Gastroesophageal sphincter (tissue), 4 donors: ENCODE measurements at places on chromosomes 3 and 15.

- ATAC-seq: no peak
These were observed 234.3 kb upstream of the ZPLD1 start for GRCh38 chr3:102200560-102200959.

DNA sequence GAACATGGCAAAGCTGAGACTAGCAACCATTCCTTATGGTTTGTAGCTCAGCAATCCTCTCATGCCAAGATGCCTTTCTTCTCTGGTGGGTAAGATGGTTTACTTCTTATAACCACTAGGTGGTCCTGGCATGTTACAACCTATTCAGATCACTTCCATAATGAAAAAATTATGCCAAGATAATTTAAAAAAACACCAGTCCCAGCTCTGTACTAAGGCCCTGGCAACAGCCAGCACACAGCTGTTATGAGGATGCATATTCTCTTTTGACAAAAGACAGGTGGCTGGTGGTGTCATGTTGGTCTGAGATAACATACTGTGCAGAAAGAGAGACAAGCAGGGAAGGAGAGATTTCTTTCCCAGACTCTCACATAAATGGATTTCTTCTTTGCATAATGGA is 65.7 kb upstream of the FRMD4B start:
- ATAC-seq: no peak

- no peak for ATAC-seq
These were observed 68.4 kb upstream of the LARS2 start for GRCh38 chr3:45319996-45320305.

DNA sequence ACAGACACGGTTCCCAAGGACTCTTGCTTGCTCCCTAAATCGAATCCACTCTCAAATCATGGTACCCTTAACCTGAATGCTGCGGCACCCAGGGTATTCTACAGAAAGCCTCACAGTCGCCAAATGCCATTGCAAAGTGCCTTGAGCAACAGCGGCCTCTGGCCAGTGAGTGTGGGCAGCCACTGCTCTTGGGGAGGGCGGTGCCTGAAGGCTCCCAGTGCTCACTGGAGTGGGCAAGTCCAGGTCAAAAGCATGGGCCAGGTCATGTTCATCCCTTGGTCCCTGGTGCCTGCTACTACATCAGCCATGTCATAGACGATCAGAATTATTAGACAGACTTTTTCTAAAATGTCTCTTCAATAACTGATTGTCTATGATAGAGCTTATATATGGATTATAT is 82.5 kb downstream of the ADAMTS17 start:
- ATAC-seq: no peak

GRCh38 chr3:42906848-42907183 is 874 bp downstream of the ZNF662 start:
- peak; percentile 26 for ATAC-seq

- no peak for ATAC-seq
These were observed 199.8 kb downstream of the GAP43 start for GRCh38 chr3:115823083-115823482.

DNA sequence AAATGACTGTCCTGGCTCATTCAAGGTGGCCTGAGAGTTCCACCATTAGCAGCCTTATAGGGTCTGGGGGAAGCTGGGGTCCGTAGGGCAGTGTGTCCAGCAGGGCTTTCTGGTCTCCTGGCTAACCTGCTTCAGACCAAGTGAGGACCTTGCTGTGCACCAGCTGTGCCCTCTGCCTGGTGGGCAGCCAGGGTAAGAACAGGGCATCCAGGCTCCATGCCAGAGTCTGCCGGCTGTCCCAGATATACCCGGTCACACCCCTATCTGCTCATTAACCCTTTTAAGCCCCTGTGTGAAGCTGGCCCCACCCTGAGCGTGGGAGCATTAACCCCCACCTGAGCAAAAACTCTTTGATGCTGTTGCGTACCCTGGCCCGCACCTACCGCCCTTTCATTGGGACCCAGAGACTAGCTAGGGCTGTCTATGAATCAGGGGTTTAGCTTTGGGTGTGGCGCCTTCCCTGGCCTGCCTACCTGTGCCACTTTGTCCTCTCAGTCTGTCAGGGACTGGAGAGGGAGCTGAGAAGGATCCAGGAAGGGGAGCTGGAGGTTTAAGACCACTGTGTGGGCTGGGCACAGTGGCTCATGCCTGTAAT is 17.6 kb downstream of the SEMA3F start:
- no peak for ATAC-seq

DNA sequence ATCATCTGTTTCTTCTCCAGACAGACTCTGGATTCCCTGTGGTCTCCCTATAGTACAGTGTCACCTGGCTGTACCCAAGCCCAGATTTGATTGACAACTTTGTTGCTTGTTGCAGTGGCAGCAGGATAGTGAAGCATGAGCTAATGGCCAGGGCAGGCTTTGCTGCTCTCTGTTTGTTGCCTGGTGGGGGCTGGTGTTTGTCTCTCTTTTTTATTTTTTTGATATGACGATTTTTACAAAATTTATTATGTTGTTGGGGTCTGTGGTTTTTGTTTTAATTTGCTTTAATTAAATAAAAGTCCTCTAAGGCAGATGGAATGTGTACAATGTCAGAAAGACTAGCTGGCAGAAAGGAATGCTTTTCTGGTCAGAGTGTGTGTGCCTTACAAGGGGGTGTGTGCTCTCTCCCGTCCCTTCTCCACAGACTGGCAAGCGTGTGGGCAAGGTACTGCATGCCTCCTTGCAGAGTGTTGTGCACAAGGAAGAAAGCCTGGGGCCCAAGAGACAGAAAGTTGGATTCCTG is 15.2 kb upstream of the CLEC3B start:
- ATAC-seq: peak; percentile 38

DNA sequence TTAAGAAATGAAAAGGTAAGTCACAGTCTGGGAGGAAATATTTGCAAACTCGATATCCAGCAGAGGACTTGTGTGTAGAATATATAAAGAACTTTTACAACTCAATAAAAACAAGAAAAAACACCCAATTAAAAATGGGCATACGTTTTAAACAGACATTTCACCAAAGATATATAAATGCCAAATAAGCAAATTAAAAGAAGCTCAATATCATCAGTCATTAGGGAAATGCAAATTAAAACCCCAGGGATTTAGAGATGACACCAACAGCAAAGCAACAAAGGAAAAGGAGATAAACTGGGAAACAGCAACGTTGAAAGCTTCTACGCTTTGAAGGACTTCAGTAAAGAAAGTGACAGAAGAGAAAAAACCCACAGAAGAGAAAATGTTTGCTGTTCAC is 132.3 kb downstream of the NUP210 start:
- ATAC-seq: no peak

- ATAC-seq: no peak
These were observed 9.3 kb downstream of the CCDC33 start for GRCh38 chr15:74245342-74245931.

- ATAC-seq: no peak
These were observed 64.0 kb downstream of the SHQ1 start for GRCh38 chr3:72784226-72784625.

- ATAC-seq: no peak
These were observed 637.9 kb downstream of the NLGN1 start for GRCh38 chr3:174035328-174035886.

DNA sequence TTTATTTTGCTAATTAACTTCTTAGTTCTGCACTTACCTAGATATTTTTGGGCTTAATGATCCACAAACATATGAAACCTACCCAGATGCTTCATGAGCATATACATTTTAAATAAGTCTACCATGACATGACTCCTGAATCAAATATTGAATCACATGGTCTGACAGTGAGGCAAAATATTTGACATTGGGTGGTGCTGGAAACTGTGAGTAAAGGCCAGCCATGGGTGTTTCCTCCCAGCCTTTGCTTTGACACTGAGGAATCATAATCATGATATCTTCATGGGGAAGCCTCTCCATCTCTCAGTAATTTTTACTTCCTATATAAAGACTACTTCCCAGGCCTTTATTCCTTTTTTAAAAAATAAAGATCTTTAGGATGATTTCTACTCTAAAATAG is 22.8 kb upstream of the SSR3 start:
- no peak for ATAC-seq

- no peak for ATAC-seq
These were observed 15.8 kb upstream of the FANCD2 start for GRCh38 chr3:10010421-10010877.

DNA sequence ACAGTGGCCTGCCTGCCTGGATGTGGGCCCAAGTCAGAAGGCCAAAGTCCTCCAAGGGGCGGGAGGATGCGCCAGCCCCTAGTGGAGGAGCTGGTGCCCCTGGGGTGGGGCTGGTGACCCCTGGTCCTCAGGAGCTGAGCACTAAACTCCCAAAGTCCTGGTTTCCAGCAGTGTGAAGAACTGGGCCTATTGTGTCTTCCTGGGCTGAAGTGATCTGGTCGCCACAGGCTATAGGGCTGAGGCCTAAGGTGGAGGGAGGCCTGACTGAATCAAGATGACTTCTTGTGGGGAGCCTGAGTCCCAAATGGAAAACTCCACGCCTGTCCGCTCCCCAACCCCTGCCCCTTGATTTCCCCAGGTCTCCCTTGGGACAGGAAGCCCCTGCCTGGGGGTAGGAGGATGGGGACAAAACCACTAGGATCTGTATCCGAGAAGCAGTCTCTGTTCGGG is 753 bp upstream of the FES start:
- ATAC-seq: no peak

DNA sequence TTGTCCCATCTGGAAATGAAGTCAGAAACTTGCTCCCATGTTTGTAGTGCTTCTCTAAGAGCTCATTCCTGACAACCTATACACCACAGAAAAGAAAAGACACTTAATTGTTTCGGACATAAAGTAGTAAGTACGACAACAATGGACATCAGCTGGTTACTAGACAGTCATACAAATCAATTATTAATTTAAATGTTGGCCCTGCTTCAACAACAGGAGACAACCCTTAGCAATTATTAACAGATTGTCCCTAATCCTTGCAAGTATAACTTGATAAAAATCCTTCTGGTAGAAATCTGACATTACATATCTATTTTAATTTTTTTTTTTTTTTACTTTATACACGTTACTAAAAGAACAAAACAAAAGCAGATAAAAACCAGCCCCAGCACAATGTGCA is 29.8 kb downstream of the ERICH6 start:
- no peak for ATAC-seq

GRCh38 chr15:67109141-67110034 is 44.0 kb downstream of the SMAD3 start:
- ATAC-seq: peak; percentile 8

GRCh38 chr3:31925271-31925630 is 55.8 kb downstream of the OSBPL10 start:
- no peak for ATAC-seq

GRCh38 chr15:40264321-40265153 is 18.3 kb downstream of the ANKRD63 start:
- ATAC-seq: no peak

DNA sequence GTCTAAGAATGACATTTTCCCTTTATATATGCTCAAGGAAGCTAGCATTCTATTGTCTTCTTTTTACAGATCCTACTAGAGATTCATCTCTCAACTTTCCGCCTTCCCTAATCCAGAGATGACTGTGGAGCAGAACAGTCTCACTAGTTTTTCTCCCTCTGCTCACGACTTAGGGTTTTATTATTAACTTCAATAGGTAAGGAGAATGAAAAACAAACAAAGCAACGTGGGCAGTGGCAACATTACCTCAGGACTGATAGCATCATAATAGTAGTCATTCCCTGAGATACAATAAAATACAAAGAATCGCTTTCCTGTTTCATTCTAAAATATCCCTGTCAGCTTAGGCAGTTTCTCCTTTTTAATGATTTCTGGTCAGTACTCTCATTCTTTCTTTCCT is 154.3 kb upstream of the PLAAT1 start:
- ATAC-seq: no peak

GRCh38 chr15:77026501-77027110 is 31.7 kb downstream of the PSTPIP1 start:
- ATAC-seq: no peak

DNA sequence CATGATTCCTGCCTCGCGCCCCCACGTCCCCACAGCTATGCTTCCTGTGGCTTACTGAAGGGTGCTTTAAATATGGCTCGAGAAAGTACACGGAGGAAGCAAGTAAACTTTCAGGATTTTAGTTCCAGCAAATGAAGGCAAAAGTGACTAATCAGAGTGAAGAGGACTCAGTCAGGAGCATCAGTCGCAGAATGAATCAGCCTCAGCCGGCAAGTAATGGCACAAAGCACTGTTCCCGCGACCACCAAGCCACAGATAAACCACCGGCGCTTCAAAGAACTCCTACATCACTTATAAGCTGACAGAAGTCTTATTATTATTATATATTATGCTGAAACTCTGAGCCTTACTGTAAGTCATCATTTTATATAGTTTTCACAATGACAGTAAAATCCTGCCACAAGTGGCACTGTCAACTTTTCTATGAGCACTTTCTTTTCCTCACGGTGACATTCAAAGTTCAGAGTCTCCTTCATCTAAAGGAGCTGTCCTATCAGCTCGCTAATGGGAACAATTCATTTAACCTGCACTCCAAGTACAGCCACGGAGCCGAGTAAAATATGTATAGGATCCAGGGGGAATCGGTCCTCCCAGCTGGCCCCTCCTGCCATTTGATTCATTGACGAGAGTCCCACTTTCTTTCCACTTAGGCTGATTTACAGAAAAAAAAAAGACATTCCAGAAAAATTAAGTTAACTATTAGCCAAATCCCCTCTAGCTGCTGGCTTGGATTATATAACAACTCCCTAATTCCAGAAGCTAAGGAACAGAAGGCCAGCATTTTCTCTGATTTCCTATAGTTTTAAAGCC is 217.0 kb upstream of the ICE2 start:
- no peak for ATAC-seq

GRCh38 chr3:157789162-157789561 is 285.9 kb upstream of the VEPH1 start:
- ATAC-seq: no peak

DNA sequence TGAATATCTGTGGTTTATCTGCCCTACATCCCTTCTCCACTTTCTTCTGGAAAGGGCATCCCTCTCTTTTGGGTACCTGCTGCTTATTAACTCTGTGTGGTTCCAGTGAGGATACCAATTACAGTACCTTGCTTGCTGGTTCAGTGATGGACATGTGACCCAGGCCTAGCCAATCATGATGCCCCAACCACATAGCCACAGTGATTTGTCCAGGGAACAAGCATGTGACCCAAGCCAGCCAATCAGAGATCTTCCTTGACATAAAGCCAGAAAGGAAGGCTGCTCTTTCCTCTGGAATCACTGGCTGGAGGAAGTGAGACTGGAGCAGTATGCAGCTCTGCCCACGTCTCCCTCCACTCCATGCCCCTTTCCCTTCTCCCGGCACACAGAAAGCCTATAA is 10.9 kb upstream of the TMEM158 start:
- no peak for ATAC-seq

- no peak for ATAC-seq
These were observed 369.1 kb downstream of the RORA start for GRCh38 chr15:60859996-60860494.

DNA sequence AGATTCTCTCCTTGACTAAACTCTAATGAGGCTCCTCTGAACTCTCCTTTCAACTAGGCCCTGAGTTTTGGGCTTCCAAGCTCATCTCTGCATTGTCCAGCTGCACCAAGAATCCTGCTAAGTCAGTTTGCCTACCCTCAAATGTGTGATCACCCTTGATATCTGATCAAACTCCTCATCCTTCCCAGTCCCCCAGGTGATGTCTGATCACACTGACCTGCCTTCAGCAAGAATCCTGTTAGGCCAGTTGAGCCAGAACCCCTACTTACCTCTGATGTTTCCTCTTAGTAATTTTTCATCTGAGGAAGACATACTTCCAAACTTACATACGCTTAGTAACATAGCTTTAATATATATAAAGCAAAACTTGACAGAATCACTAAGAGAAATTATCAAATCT is 28.8 kb downstream of the SUMF1 start:
- ATAC-seq: no peak

GRCh38 chr3:72571638-72572114 is 276.6 kb downstream of the SHQ1 start:
- ATAC-seq: no peak

- ATAC-seq: no peak
These were observed 4.9 kb upstream of the TJP1 start for GRCh38 chr15:29826908-29827820.
